ENCODE measurements at places on chromosomes 16 and 17.

DNA sequence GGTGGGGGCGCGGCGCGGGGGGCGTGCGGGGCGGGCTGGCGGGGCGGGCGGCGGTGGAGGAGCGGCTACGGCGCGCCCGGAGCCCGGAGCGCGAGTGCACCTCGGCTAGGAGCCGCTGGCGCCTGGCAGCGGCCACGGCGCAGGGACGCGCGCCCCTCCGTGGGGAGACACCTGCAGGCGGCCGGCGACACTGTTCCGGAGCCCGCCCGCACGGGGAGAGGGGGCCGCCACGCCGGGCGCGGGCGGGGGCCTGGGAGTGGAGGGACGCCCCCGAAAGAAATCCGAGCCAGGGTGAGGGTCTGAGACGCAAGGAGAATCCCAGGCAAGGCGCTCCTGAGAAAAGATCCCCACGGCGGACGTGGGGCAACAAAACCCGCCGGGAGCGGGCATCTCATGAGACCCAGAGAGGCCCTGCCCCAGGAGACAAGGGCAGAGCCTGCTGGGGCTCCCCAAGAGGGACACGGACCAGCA, at the start of gene GSG1L:
Gene GSG1L, minus strand, starts transcription at position 124 of the 471 bp plus-strand sequence. CDS start 290 bp downstream, outside the sequence.
- peak; percentile 61 for DNase-seq

GRCh38 chr17:40323391-40324381, 14.7 kb downstream of the RARA start:
- no peak for DNase-seq

DNA sequence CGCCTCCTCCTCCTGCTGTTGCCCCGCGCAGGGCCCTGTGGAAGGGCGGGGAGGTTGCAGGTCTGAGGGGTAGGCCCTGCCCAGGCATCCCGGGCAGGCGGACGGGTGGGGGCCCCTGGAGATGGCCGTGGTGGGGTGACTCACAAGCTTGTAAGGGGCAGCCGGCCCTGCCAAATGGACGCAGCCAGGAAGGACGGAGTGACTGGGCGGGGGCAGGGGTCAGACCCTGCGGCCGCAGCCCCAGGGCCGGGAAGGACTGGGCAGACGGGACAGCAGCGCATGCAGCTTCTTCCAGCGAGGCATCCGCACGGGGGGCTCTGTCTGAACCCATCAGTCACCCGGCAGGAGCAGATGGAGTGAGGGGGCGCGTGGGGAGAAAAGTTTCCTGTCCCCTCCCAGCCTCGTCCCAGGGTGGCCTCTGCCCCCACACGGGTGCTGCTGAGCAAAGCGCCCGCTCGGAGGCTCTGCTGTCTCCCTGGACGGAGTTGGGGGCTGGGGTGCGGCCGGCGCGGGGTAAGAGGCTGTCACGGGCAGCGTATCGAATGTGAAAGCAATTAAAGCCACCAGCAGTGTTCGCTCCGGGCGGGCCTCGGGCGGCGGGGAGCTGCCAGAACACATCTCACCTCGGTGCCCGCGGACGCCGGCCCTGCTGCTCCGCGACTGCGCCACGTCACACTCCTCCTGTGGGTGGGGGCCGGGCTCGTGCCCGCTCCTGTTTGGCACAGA, 5.4 kb upstream of the PRR35 start:
- DNase-seq = no peak

GRCh38 chr16:89473791-89474414, 16.5 kb downstream of the ANKRD11 start:
- DNase-seq = no peak

DNA sequence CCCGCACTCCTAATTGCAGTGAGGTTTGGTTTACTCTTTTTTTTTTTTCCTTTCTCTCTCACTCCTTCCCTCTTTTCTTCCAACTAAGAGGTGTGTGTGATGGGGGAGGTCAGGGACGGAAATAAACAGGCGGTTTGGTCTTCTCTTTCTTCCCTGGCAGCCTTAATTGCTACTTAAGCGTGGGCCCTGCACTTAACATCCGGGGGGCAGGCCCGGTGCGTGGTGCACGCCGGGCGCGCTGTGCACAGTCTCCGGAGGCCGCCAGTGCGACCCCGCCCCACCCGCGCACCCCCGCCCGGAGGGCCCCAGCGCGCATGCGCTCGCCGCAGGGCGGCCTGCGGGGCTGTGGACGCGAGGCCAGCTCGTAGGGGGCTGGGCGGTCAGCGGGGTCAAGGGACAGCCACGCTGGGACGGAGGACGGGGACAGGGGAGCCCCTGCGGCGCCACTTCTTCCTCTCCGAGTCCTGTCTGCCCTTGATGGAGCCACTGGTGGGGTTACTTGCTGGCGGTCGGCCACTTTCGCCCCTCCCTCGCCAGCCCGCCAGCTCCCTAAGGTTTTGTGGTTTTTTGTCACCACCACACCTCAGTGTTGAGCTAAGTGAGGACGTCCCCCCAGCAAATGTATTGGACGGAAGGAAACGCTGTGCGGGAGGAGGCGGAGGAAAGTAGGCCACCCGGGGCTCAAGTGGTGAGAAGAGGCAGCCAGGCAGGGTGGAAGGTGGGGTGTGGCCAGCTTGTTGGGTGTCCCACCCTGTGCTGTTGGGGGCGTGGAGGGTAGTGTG, 120.9 kb downstream of the MRM1 start:
- peak; percentile 93 for DNase-seq

GRCh38 chr16:76441876-76442275, 164.7 kb downstream of the CNTNAP4 start:
- no peak for DNase-seq

GRCh38 chr16:48441863-48442279, 56.7 kb upstream of the SIAH1 start:
- DNase-seq = no peak

DNA sequence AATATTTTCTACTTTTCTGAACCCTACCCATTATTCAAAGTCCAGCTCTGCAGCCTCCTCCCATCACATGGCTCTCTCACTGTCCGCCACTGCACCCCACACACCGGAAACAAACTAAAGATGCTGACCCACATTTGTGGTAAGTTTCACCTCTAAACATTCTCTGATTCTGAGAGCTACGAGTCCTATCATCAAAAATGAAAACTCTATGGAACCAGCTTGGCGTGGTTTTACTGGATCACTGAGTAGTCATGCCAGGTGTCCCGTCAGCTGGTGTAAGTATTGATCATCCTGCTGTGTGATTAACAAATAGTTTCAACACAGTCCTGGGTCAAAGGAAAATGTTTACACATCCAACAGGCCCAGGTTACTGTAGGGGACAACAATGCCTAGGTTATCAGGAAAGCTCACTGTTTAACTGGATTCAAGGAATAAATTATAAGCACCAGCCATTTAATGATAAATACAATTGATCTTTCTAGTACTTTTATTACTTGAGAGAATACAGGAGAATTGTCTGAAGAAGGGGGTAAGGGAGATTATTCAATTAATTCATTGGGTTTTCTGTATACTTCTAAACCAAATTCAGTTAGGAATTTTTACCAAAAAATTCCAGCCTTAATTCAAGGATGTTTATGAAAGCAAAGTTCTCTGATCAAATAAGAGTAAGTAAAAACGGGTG, 33.9 kb downstream of the CYTH1 start:
- DNase-seq = peak; percentile 45

- no peak for DNase-seq
Observed at GRCh38 chr17:68559316-68559715, 41.9 kb downstream of the FAM20A start.

- no peak for DNase-seq
Observed at GRCh38 chr17:74234486-74234885, 21.1 kb downstream of the TTYH2 start.

- no peak for DNase-seq
Observed at GRCh38 chr16:11231367-11231970, 24.5 kb downstream of the SOCS1 start.

DNA sequence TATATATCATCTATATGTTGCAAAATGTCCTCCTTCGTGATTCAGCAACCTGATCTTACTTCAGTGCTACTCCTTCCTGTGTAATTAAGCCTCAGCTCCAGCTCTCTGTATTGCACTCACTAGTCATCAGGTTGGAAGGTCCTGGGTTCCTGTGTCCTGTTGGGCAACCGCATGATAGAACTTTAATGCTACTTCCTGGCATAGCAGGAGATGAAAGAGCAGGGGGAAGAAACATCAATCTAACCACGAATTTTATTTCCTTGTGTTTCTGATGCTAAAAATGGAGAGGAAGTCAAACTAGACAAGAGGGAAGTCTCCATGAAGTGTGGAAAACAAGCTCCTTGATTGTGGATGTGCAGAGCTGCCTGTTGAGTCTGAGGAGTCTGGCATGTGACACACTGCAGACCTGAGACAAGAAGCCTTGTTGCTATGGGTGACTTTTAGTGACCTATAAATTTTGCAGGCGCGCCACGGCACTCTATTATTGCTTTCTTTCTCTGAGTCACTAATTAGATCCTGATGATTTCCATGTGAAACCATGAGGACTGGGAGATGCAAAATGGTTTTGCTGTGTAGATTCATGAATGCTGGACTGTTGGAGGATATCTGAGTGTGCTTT, 25.6 kb downstream of the IGSF6 start:
- no peak for DNase-seq

DNA sequence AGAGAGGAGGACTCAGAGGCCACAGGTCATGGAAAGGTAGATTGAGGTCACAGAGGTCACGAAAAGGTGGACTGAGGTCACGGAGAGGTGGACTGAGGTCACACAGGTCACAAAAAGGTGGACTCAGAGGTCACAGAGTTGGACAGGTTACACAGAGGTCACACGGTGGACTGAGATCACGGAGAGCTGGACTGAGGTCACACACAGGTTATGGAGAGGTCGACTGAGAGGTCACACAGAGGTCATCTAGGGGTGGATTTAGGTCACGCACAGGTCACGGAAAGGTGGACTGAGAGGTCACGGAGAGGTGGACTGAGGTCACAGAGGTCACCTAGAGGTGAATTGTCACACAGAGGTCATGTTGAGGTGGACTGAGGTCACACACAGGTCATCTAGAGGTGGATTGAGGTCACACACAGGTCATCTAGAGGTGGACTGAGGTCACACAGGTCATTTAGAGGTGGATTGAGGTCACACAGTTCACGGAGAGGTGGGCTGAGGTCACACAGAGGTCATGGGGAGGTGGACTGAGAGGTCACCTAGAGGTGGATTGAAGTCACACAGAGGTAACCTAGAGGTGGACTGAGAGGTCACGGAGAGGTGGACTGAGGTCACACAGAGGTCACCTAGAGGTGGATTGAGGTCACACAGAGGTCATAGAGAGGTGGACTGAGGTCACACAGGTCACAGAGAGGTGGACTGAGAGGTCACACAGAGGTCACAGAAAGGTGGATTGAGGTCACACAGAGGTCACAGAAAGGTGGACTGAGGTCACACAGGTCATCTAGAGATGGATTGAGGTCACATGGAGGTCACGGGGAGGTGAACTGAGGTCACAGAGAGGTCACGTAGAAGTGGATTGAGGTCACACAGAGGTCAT, 26.7 kb upstream of the JPT2 start:
- no peak for DNase-seq

DNA sequence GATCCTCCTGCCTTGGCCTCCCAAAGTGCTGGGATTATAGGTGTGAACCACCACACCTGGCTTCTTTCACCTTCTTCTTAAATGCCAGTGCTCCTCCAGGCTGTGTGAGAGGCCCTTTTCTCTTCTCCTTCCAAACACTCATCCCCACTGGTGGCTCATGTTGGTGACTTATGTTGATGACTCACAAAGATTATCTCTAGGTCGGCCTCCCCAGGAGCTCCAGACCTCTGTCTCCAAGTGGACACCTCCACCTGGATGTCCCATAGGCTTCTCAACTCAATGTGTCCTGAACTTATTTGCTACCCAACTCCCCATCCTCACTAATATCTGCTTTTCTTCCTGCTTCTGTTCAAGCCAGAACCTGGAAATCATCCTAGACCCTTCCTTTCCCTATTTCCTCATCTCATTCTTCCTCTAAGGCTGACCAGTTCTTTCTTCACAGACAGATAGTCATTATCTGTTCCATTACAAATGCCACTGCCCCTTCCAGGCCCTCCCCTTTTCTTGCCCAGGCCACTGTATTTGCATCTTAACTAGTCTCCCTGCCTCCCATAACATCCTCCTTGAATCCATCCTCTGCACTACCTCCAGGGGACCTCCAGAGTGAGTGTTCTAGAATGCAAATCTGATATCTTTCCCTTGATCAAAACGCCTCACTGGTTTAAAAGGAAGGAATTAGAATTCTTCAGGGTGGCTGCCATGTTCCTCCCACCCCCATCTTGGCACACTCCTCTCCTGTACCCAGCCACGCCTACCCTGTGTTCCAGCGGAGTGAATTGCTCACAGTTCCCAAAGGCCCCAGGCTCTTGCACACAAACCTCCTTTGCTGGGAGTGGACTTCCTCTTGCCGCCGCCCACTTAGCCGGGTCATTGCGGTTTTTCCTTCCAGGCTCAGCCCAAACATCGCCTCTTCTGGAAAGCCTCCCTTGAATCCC, 34.8 kb upstream of the FBXO47 start:
- DNase-seq = no peak

DNA sequence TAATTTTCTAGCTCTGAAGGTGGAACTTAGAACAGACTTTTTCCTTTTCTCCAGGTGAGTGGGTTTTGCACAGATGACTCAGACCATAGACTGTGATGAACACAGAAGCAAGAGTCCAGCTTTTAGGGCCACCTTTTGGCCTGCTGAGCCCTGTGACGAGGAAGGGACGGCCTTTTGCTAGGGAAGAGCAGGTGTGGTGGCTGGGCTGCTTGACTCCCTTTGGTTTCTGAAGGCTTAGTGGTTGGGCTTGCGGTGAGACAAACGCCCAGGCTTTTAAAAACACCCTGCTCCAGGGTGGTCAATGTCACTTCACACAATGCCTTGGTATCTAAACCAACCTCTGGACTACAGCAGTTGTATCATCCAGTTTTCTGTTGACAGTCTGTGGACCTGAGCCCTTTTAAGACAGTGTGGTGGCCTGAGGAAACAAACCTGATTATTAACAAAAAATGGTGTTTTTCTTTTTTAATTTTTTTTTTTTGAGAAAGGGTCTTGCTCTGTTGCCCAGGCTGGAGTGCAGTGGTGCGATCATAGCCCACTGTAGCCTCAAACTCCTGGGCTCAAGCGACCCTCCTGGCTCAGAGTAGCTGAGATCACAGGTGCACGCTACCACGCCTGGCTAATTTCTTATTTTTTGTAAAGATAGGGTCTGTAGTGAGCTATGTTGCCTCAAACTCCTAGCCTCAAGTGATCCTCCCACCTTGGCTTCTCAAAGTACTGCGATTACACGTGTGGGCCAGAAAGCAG, 134.0 kb downstream of the SNX29 start:
- DNase-seq = no peak

GRCh38 chr16:3599121-3599520, 12.3 kb downstream of the SLX4 start:
- no peak for DNase-seq

DNA sequence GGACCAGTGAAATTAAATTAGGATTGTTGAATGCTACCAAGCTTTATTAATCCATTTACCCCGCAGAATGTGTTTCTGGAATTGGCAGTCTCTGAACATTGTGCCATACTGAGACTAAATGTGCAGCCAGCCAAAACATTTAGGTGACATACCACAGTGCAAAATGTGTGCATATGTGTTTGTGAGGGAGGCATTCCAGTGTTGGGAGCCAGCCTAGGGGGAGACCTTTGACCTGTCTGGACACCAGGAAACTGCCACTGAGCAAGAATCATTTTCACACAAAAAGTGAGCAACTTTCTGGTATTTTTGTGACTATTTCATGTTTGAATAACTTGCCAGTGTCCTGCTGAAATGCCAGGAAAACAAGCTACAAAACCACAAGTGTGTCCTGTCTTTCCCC, 64.7 kb upstream of the SLC12A3 start:
- DNase-seq = no peak
